Activated naive CD8-positive, alpha-beta T cell treated with anti-CD3 and anti-CD28 coated beads, Interleukin-2, amount 10 ng/mL, durations not matched to agents 7 days and 5 days (primary cell): ENCODE measurements at places on chromosomes 4 and X. TPM values are rescaled to one million over a fixed set of nuclear protein-coding genes. Genes with fewer than 3 reads are reported as not detected.

CCSER1 gene
- not detected for total RNA-seq

GRCh38 chrX:133490955-133491354 is 75.7 kb upstream of the GPC4 start:
- H3K27ac ChIP-seq: no peak overlapping the region
- H3K4me3 ChIP-seq: no peak overlapping the region
- DNase-seq: no peak
- H3K4me1 ChIP-seq: no peaks in the 10 kb centered on the region
- H3K27me3 ChIP-seq: no peaks in the 10 kb centered on the region
- no peaks in the 10 kb centered on the region for H3K36me3 ChIP-seq

SPARCL1 gene
- total RNA-seq: not detected

DNA sequence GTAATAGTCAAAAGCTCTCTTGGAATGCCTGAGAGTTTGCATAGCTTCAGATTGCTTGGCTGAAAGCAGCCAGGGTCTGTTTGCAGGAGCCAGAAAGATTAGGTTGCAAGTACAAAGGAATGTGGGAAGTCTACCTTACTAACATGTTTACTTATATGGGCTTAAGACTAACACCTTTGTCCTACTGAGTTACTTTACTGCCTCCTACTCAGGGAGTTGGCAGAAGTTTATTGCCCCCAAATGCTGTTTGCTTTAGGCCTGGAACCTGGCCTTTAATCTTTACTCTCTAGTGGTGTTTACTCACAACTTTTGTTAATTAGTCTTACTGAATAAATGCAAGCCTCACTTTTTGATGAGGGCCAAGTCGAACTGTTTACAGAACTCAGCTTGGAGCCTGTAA is 219.4 kb upstream of the ZC4H2 start:
- H3K27ac ChIP-seq: no peak overlapping the region
- H3K36me3 ChIP-seq: no peaks in the 10 kb centered on the region
- DNase-seq: no peak
- H3K27me3 ChIP-seq: no peaks in the 10 kb centered on the region
- no peak overlapping the region for H3K4me3 ChIP-seq
- no peaks in the 10 kb centered on the region for H3K4me1 ChIP-seq

GRCh38 chrX:123277821-123278220 is 93.7 kb downstream of the GRIA3 start:
- no peaks in the 10 kb centered on the region for H3K36me3 ChIP-seq
- no peaks in the 10 kb centered on the region for H3K4me1 ChIP-seq
- no peak overlapping the region for H3K4me3 ChIP-seq
- no peak overlapping the region for H3K27ac ChIP-seq

NSUN7 gene
- total RNA-seq: 0.34 TPM

- peaks cover 32% of the 10 kb centered on the region for H3K4me1 ChIP-seq
- peaks cover 9% of the 10 kb centered on the region for H3K36me3 ChIP-seq
- peak overlapping the region; percentile 98 for H3K4me3 ChIP-seq
- no peaks in the 10 kb centered on the region for H3K27me3 ChIP-seq
These were observed 1.2 kb upstream of the TMEM33 start for GRCh38 chr4:41933997-41934503.

- no peaks in the 10 kb centered on the region for H3K36me3 ChIP-seq
- H3K4me1 ChIP-seq: peaks cover 20% of the 10 kb centered on the region
- H3K27me3 ChIP-seq: no peaks in the 10 kb centered on the region
- H3K27ac ChIP-seq: no peak overlapping the region
- no peak for DNase-seq
- H3K4me3 ChIP-seq: no peak overlapping the region
These were observed 19.3 kb downstream of the SLC25A53 start for GRCh38 chrX:104137496-104137895.

GRCh38 chr4:16222957-16223527 is 3.2 kb downstream of the TAPT1 start:
- H3K27ac ChIP-seq: no peak overlapping the region
- H3K36me3 ChIP-seq: peaks cover 21% of the 10 kb centered on the region
- DNase-seq: no peak
- H3K4me3 ChIP-seq: peak overlapping the region; percentile 90

SMAD1 gene
- 0.96 TPM for total RNA-seq

MCF2 gene
- total RNA-seq: 0.99 TPM
